ENCODE measurements at places on chromosomes 1 and 21. TPM values are rescaled to one million over a fixed set of nuclear protein-coding genes. Genes with fewer than 3 reads are reported as not detected.

DNA sequence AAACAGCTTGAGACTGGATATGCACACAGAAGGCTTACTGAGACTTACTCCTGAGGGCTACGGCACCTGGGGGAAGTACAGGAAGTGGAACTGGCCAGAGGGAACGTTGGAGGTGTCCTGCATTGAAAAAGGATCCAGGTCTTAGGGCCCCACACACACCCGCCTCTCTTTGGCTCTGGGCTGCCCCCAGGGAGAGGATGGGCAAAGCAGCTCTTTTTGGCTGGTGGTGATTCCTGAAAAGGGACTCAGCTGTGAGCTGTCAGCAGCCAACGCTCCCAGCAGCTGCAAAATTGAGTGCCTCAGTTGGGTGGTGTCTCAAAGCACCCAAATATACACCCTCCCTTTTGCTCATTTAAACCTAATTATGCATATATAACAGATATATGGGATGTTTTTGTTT lies 213.2 kb downstream of the TNR start:
- H3K4me1 ChIP-seq, result no peaks in the 10 kb centered on the region
- no peak for DNase-seq
- no peak overlapping the region for H3K27ac ChIP-seq
- no peaks in the 10 kb centered on the region for H3K27me3 ChIP-seq
- no peaks in the 10 kb centered on the region for H3K36me3 ChIP-seq

- peaks cover 31% of the 10 kb centered on the region for H3K4me1 ChIP-seq
- H3K27me3 ChIP-seq, result no peaks in the 10 kb centered on the region
- H3K36me3 ChIP-seq, result no peaks in the 10 kb centered on the region
- no peak overlapping the region for H3K27ac ChIP-seq
- H3K4me3 ChIP-seq, result peak overlapping the region; percentile 67
These were observed 1.2 kb downstream of the SCAF4 start for GRCh38 chr21:31730712-31731055.

DNA sequence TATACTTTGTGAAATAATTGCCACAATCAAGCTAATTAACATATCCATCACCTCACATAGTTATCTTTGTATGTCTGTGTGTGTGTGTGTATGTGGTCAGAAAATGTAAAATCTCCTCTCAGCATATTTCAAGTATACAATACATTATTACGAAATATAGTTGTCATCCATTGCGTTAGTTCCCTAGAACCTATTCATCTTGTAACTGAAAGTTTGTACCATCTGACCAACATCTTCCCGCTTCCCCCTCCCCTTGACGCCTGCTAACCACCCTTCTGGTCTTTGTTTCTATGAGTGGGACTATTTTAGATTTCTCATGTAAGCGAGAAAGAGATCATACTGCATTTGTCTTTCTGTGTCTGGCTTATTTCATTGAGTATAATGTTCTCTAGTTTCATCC lies 455.3 kb downstream of the KCNT2 start:
- no peaks in the 10 kb centered on the region for H3K27me3 ChIP-seq
- H3K27ac ChIP-seq, result no peak overlapping the region
- H3K4me3 ChIP-seq, result no peak overlapping the region
- no peaks in the 10 kb centered on the region for H3K4me1 ChIP-seq
- DNase-seq, result no peak

- H3K4me1 ChIP-seq, result peaks cover 20% of the 10 kb centered on the region
- no peaks in the 10 kb centered on the region for H3K36me3 ChIP-seq
These were observed 54.4 kb upstream of the ACOT11 start for GRCh38 chr1:54493608-54494007.

DNA sequence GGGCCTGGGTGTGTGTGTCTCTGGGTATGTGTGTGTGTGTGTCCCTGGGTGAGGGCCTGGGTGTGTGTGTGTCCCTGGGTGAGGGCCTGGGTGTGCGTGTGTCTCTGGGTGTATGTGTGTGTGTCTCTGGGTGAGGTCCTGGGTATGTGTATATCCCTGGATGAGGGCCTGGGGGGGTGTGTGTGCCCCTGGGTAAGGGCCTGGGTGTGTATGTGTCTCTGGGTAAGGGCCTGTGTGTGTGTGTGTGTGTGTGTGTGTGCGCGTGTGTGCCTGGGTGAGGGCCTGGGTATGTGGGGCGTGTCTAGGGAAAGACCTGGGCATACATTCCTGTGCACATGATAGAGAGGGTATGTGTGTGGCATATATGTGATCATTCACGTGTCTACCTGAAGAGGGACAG lies 155.1 kb upstream of the ZC3H12A start:
- no peak overlapping the region for H3K27ac ChIP-seq
- no peak for DNase-seq
- H3K36me3 ChIP-seq, result no peaks in the 10 kb centered on the region
- peaks cover 7% of the 10 kb centered on the region for H3K27me3 ChIP-seq
- H3K4me3 ChIP-seq, result no peak overlapping the region
- peaks cover 3% of the 10 kb centered on the region for H3K4me1 ChIP-seq

GRCh38 chr1:21338573-21339355 lies 48.5 kb upstream of the ECE1 start:
- DNase-seq, result no peak
- H3K4me3 ChIP-seq, result no peak overlapping the region
- H3K27me3 ChIP-seq, result no peaks in the 10 kb centered on the region
- no peak overlapping the region for H3K27ac ChIP-seq
- peaks cover 63% of the 10 kb centered on the region for H3K4me1 ChIP-seq

The AUNIP gene
- total RNA-seq, result not detected

The DEPDC1 gene
- 0.20 TPM for total RNA-seq

The YY1AP1 gene
- total RNA-seq, result 75.8 TPM

The LMX1A gene
- not detected for total RNA-seq

All from T-cell (primary cell).